ENCODE measurements at places on chromosomes 3 and 15.

GRCh38 chr15:87669846-87670245 lies 586.7 kb downstream of the NTRK3 start:
- H3K4me3 ChIP-seq = no peak overlapping the region
- H3K27ac ChIP-seq = no peak overlapping the region
- no peaks in the 10 kb centered on the region for H3K4me1 ChIP-seq
- no peak for DNase-seq
- no peaks in the 10 kb centered on the region for H3K36me3 ChIP-seq

DNA sequence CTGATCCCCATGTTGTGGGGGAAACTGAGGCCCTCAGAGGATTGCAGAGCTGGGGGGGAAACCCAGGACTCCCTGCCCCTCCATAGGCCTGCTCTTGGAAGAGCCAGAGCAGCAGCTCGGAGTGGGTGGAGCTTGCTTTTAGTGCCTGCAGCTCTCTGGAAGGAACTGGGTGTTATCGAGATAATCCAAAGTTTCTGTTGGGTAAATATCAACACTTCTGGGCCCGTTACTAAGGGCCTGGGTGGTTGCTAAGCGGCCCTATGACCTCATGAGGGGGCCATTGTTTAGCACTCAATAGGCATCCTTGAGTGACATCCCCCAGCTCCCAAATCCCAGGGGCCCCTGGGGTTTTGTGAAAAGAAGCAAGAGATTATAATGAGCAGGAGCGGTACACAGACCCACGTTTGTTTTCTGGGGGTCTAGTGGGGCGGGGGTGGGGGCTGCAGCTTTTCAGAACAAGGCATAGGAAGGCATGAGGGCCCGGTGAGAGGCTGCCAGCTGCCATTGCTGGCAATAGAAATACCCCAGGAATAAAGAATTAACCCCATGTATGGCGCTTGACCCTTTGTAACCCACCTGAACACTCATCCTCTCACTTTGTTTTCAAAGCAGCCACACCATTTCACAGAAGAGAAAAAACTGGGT lies 48.3 kb upstream of the ATP2B2 start:
- H3K27ac ChIP-seq = no peak overlapping the region
- H3K27me3 ChIP-seq = no peaks in the 10 kb centered on the region
- H3K36me3 ChIP-seq = no peaks in the 10 kb centered on the region
- no peak overlapping the region for H3K4me3 ChIP-seq
- DNase-seq = peak; percentile 1
- H3K4me1 ChIP-seq = 0 out of 2 replicates have a peak, but pooled peaks cover 2% of the 10 kb centered on the region

DNA sequence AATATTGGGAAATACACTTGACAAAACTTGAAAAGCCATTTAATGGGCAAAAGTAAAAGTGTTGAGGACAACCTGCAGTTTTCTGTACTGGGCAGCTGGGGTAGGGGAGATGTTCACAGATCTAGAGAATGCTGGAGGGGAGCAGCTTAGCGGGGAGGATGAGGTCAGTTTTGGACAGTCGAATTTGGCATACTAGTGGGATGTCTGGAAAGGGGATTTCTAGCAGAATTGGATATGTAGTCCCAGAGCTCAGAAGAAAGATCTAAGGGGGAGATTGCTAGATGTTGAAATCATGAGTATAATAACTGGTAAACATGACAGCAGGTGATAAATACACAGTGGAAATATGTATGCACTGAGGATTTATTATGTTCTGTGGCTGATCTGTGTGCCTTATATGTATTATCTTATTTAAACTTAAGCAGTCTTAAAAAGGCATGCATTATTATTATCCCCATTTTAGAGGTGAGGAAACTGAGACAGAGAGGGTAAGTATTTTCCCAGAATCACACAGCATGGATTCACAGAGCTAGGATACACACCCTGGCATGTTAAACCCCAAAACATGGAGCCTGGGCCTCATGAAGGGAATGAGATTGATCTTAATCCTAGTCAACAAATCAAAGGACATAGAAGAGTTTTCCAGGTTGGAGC lies 42.7 kb downstream of the TLNRD1 start:
- H3K36me3 ChIP-seq = no peaks in the 10 kb centered on the region
- H3K27ac ChIP-seq = no peak overlapping the region
- H3K4me3 ChIP-seq = no peak overlapping the region
- no peak for DNase-seq

- H3K4me3 ChIP-seq = no peak overlapping the region
- no peak for DNase-seq
- no peaks in the 10 kb centered on the region for H3K27me3 ChIP-seq
- no peak overlapping the region for H3K27ac ChIP-seq
These were observed 2.8 kb downstream of the APOD start for GRCh38 chr3:195580744-195581443.

GRCh38 chr3:77500721-77501120 lies 460.8 kb downstream of the ROBO2 start:
- no peaks in the 10 kb centered on the region for H3K36me3 ChIP-seq
- no peak overlapping the region for H3K4me3 ChIP-seq
- no peak for DNase-seq
- H3K27me3 ChIP-seq = no peaks in the 10 kb centered on the region
- no peak overlapping the region for H3K27ac ChIP-seq

GRCh38 chr3:144480416-144480919 lies 508.8 kb downstream of the DIPK2A start:
- DNase-seq = no peak
- H3K27me3 ChIP-seq = no peaks in the 10 kb centered on the region
- no peak overlapping the region for H3K27ac ChIP-seq
- H3K4me1 ChIP-seq = no peaks in the 10 kb centered on the region
- H3K4me3 ChIP-seq = no peak overlapping the region

- no peak for DNase-seq
- no peaks in the 10 kb centered on the region for H3K36me3 ChIP-seq
- H3K27ac ChIP-seq = no peak overlapping the region
- H3K4me3 ChIP-seq = no peak overlapping the region
- H3K4me1 ChIP-seq = no peaks in the 10 kb centered on the region
These were observed 230.5 kb upstream of the LRTM1 start for GRCh38 chr3:55158345-55158744.

DNA sequence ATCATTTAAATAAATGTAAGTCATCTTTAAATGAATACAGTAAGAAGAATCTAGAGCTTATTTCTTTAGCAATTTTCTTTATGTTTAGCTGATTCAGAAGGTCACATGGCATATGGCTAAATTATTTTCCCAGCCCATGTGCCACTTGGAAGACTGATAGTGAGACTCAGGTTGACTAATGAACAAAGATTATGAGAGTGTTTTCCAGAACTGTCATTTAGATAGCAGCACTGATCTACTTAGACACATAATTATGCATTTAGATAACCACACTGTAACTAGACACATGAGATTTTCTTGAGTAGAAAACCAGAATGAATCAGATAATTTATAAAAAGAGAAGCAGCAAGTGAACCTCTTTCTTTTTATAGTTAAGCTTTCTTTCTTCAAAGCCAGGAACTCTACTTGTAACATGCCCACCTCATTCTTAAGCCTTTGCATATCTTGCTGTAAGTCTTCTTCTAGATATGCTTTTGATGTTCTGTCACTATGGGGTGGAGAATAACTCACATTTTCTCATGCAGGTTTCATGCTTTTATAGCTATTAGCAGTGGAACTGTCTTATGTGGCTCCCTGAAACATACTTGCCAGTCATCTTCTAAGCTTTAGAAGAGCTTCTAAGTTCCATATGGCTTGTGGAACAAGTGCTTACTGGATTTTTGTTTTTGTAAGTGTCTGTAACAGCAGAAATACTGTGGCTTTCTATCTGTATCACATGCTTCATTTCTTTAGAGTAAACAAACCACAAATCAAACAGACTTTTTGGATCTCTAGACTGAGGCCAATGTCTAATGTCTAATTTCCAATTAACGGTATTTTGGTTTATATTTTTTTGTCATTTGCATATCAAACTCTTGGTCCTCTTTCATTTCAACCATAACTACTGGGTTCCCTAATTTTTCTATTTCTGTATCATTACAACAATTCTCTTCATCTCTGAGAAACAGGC lies 101.4 kb downstream of the LMLN start:
- no peaks in the 10 kb centered on the region for H3K36me3 ChIP-seq
- H3K27ac ChIP-seq = no peak overlapping the region
- no peaks in the 10 kb centered on the region for H3K4me1 ChIP-seq
- no peaks in the 10 kb centered on the region for H3K27me3 ChIP-seq
- H3K4me3 ChIP-seq = no peak overlapping the region
- DNase-seq = no peak

- H3K4me1 ChIP-seq = no peaks in the 10 kb centered on the region
- no peaks in the 10 kb centered on the region for H3K36me3 ChIP-seq
- H3K27me3 ChIP-seq = no peaks in the 10 kb centered on the region
- no peak for DNase-seq
These were observed 740 bp upstream of the NSMCE3 start for GRCh38 chr15:29270169-29270955.

GRCh38 chr15:77642793-77643430 lies 10.2 kb upstream of the LINGO1 start:
- no peaks in the 10 kb centered on the region for H3K27me3 ChIP-seq
- H3K4me3 ChIP-seq = no peak overlapping the region
- no peak for DNase-seq
- no peaks in the 10 kb centered on the region for H3K36me3 ChIP-seq

DNA sequence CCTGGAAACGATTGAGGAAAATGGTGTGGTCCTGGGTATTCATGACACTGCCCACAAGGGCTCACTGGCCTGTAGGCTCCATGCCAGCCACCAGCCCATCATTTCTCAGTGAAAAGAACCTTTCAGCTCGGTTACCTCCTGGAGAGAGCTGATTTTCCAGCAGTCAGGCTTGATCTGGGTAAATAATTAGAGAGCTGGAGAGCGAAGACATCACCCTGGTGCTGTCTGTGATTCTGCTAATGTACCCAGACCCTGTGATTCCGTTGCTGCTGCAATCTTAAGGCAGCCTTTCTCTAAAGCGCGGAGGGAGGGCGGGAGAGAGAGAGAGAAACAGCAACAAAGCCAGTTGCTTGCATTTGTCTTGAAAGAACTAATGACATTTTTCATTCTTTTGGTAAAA lies 221.9 kb upstream of the TOPAZ1 start:
- H3K27me3 ChIP-seq = peaks cover 6% of the 10 kb centered on the region
- H3K27ac ChIP-seq = no peak overlapping the region
- H3K4me3 ChIP-seq = no peak overlapping the region
- H3K36me3 ChIP-seq = no peaks in the 10 kb centered on the region
- no peaks in the 10 kb centered on the region for H3K4me1 ChIP-seq

DNA sequence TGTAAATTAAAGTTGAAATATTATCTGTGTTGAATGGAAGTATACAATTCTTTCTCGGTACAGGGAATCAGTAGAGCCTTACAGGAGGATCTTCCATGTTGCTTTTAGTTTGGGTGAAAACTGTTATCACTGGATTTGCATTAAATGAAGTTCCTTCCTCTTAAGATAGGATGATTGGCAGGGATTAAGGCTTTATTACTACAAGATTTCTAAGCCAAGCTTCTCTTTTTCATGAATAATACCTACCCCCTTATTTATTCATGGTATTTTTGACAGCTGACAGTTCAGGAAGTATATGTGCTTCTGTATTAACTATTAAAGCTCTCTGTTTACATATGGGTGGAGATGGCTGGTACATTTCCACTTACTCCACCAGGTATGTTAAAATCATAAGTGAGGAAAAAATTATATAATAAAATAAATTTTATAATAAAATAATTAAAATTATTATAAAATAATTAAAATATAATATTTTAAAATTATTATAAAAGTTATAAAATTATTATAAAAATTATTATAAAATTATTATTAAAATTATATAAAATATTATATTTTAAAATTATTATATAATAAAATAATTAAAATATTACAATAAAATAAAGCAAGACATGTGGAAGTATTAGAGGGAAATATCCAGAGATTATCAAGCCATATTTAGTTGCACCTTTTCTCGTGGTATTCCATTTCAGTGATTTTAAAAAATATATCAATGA lies 332.9 kb downstream of the ROBO2 start:
- H3K27me3 ChIP-seq = no peaks in the 10 kb centered on the region
- no peaks in the 10 kb centered on the region for H3K36me3 ChIP-seq
- DNase-seq = no peak
- no peak overlapping the region for H3K27ac ChIP-seq

- peak; percentile 27 for DNase-seq
- H3K4me3 ChIP-seq = no peak overlapping the region
- no peaks in the 10 kb centered on the region for H3K36me3 ChIP-seq
- H3K27ac ChIP-seq = no peak overlapping the region
These were observed 79.4 kb upstream of the ATP11B start for GRCh38 chr3:182713743-182714517.

GRCh38 chr3:127307112-127307835 lies 19.4 kb upstream of the PRR20G start:
- no peaks in the 10 kb centered on the region for H3K27me3 ChIP-seq
- no peak overlapping the region for H3K27ac ChIP-seq
- peaks cover 1% of the 10 kb centered on the region for H3K4me1 ChIP-seq
- H3K4me3 ChIP-seq = no peak overlapping the region
- DNase-seq = no peak

GRCh38 chr3:158111861-158112260 lies 2.0 kb downstream of the RSRC1 start:
- no peaks in the 10 kb centered on the region for H3K36me3 ChIP-seq
- H3K4me3 ChIP-seq = no peak overlapping the region
- peaks cover 14% of the 10 kb centered on the region for H3K27me3 ChIP-seq
- no peaks in the 10 kb centered on the region for H3K4me1 ChIP-seq

GRCh38 chr3:95459706-95460105 lies 1354.7 kb upstream of the EPHA6 start:
- H3K4me3 ChIP-seq = no peak overlapping the region
- H3K4me1 ChIP-seq = 0 out of 2 replicates have a peak, but pooled peaks cover under 1% of the 10 kb centered on the region
- no peak for DNase-seq
- H3K27me3 ChIP-seq = no peaks in the 10 kb centered on the region
- H3K36me3 ChIP-seq = no peaks in the 10 kb centered on the region

DNA sequence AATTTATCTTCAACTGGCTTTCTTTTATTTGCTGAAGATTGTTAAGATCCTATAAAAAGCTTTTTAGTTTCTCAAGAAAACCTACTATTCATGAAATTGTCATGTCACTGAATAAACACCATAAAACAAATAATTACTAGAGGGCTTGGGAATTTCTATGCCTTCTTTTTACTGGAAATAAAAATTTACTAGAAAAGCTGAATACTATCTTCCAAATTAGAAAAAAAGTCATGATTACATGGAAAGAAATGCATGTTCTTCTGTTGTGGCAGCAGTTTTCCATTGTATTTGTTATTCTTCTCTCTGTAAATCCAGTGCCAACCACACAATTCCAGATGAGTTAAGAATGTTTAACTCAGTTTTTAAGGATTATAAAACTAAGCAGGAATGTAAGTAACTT lies 153.8 kb downstream of the RAP2B start:
- H3K4me3 ChIP-seq = no peak overlapping the region
- H3K27ac ChIP-seq = no peak overlapping the region
- DNase-seq = no peak
- no peaks in the 10 kb centered on the region for H3K36me3 ChIP-seq

- no peak overlapping the region for H3K4me3 ChIP-seq
- H3K4me1 ChIP-seq = no peaks in the 10 kb centered on the region
- H3K27me3 ChIP-seq = no peaks in the 10 kb centered on the region
- H3K36me3 ChIP-seq = no peaks in the 10 kb centered on the region
- no peak overlapping the region for H3K27ac ChIP-seq
- no peak for DNase-seq
These were observed 10.5 kb upstream of the BLM start for GRCh38 chr15:90706394-90707327.

- no peak overlapping the region for H3K27ac ChIP-seq
- H3K36me3 ChIP-seq = 0 out of 2 replicates have a peak, but pooled peaks cover 2% of the 10 kb centered on the region
- H3K27me3 ChIP-seq = no peaks in the 10 kb centered on the region
- H3K4me1 ChIP-seq = 0 out of 2 replicates have a peak, but pooled peaks cover 4% of the 10 kb centered on the region
- no peak overlapping the region for H3K4me3 ChIP-seq
These were observed 50.4 kb downstream of the ADAM10 start for GRCh38 chr15:58698887-58699641.

GRCh38 chr3:173939331-173939730 lies 541.8 kb downstream of the NLGN1 start:
- H3K36me3 ChIP-seq = no peaks in the 10 kb centered on the region
- no peaks in the 10 kb centered on the region for H3K4me1 ChIP-seq
- H3K27me3 ChIP-seq = no peaks in the 10 kb centered on the region
- no peak for DNase-seq
- H3K4me3 ChIP-seq = no peak overlapping the region
